ENCODE measurements at places on chromosomes 2 and 18. TPM values are rescaled to one million over a fixed set of nuclear protein-coding genes. Genes with fewer than 3 reads are reported as not detected.

The BBS5 gene
- total RNA-seq: 1.3 TPM

The IL1F10 gene
- total RNA-seq: not detected

The SP140L gene
- total RNA-seq: 6.5 TPM

The ILKAP gene
- 12.8 TPM for total RNA-seq

The TTR gene
- total RNA-seq: not detected

The GALR1 gene
- 0.17 TPM for total RNA-seq

The HES6 gene
- total RNA-seq: 52.2 TPM

The HOXD13 gene
- total RNA-seq: 0.07 TPM

The LIMS3 gene
- total RNA-seq: not detected

The SERPINB2 gene
- not detected for total RNA-seq

The RAMP1 gene
- 0.17 TPM for total RNA-seq

The PAIP2B gene
- total RNA-seq: 3.7 TPM

The SLC5A7 gene
- total RNA-seq: not detected

The ZEB2 gene
- total RNA-seq: 4.9 TPM

The CAPN14 gene
- 0.17 TPM for total RNA-seq

The SH3RF3 gene
- 1.0 TPM for total RNA-seq

The AMMECR1L gene
- total RNA-seq: 11.2 TPM

The CYP26B1 gene
- total RNA-seq: 1.1 TPM

The KIAA2012 gene
- not detected for total RNA-seq

The IL18RAP gene
- not detected for total RNA-seq

The DOK6 gene
- 2.5 TPM for total RNA-seq

The DSEL gene
- total RNA-seq: 9.4 TPM

The GMCL1 gene
- total RNA-seq: 8.1 TPM

The EHBP1 gene
- 18.8 TPM for total RNA-seq

The DSG1 gene
- not detected for total RNA-seq
